ENCODE measurements at places on chromosomes 16 and 17.

- DNase-seq: no peak
These were observed 12.5 kb downstream of the NOB1 start for GRCh38 chr16:69741951-69742904.

DNA sequence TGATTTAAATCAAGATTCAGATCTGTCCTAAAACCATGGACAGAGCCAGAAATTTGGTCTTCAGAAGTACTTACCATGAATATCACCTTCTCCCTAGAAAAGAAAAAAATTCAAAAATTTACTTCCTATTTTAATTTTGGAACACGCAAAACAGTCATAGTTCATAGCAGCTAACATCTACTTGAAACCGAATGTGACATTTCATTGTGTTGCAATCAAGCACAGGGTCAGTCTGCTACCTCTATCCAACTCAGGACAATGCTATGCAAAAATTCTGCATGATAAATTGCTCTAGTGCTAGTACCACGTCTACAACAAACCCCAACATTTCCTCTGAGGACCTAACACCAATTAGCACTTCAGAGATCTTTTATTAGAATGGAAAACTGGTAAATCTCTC lies 7.7 kb downstream of the JPT1 start:
- no peak for DNase-seq

DNA sequence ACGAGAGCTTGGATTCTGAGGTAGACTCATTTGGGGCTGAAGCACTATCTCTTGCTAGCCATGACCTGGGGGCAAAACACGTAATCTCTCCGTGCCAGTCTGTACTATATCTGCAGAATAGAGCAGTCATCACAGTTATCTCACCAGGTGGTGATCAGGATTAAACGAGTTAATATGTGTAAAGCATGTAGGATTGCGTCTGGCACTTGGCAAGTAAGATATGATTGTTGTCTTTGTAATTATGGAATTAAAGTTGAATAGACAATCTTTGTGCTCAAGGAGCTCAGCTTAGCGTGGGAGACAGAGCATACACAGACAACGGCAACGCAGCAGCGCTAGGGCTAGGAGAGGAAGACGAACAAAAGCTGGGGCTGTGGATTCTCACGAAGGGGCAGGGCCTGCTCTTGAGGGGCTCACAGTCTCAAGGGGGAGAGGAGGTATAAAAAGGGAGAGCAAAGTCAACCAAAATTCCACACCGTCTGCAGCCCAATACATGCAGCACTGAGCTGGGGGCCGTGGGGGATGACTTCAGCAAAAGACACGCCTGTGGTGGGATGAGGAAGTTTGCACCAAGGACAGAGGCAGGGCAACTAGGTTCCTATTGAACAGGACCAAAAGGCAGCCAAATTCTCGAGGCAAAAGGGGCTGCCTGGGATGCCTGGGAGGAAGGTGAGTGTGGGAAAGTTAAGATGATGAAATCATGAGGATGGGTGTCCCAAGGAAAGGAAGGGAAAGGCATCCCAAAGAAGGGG lies 68.6 kb downstream of the SDK2 start:
- DNase-seq: no peak

DNA sequence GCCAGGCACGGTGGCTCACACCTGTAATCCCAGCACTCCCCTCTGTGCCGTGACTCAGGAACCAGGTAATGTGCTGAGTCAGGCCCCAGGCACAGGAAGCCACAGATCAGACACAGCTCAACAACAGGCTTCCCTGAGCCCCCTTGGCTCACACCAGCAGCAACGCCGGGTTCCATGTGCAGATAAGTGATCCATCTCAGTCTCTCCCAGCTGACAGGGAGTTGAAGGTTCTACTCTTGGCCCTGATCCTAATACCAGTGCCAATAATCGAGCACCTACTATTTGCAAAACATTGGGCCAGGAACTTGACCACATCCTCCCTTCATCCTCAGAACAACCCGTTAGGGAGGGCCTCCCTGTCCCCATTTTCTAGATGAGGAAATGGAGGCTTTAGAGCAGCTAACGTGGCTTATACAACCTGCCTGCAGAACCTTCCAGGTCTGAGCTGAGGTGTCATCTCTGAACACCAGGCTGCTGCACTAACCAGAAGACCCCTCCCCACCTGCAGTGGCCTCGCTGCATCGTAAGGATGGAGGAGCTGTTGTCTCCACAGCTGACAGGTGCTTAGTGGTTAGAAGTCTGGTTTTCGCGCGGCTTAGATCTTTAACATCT lies 64.8 kb upstream of the AMZ2 start:
- DNase-seq: no peak

GRCh38 chr17:45953561-45953960 lies 45.5 kb upstream of the STH start:
- no peak for DNase-seq

DNA sequence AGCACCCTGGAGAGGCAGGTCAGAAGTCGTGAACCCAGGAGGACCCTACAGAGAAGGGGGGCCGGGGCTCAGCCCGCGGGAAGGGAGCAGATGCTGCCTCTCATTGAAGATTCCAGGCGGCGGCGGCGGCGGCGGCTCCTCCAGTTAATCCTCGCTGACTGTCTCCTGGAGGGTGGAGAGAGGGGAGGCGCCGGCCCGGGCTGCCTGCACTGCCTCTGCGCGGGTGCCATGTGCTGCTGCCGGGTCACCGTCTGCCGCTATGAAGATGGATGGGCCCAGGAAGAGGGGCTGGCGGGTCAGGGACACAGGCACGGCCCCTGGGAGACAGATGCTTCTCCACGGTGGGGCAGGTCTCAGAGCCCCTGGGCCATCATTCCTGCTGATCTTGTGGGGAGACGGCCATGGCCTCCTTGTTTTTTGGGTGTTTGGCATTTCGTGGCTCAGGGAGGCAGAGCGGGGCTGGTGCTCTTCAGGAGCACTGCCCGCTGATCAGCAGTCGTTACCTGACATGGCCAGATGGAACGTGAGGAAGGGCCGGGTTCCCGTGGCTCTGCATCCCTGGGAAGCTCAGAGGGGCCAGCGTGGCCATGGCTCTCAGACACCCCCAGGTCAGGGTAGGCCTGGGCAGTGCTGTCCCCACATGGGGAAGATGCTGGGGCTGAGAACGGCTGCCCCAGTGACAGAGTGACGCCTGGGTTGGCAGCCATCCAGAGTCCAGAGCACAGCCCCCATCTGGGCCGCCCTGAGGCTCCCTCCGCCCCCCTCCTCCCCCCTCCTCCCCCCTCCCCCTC lies 36.1 kb downstream of the GINS2 start:
- no peak for DNase-seq

DNA sequence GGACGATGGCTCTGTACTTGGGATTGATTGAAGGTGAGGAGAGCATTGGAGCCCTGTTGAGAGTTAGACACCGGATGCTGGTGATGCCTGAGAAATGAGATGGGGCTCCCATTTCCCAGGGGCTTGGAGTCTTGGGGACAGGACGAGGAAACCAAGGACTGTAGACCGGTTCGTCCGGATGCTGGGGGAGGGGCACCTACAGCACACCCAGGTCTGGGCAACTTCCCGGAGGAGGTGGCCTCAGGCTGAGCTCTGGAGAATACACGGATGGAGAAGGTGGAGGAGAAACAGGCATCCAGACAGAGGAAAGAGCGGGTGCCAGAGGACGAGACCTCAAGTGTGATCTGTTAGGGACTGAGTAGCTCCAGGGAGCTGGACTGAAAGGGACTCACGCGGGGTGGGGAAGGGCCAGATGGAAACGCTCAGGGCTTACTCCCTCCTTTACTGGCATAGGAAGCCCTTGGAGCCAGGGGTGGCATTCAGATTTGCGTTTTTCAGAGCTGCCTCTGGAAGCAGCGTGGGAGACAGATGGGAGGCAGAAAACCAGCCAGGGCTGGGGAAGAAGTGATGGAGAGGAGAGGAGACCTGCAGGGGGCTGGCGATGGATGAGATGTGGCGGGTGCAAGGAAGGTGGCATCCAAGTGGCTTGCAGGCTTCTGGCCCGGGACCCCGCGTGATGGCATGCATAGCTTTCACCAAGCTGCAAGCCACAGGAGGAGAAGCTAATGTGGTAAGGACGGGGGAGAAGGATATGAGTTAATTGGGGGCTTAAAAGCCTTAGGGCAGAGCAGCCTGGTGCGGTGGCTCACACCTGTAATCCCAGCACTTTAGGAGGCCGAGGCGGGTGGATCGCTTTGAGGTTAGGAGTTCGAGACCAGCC lies 8.3 kb downstream of the C1QTNF1 start:
- DNase-seq: no peak

- peak; percentile 39 for DNase-seq
These were observed 51.2 kb downstream of the RMI2 start for GRCh38 chr16:11396241-11397048.

- no peak for DNase-seq
These were observed 33.4 kb downstream of the ITGB3 start for GRCh38 chr17:47287068-47287467.

DNA sequence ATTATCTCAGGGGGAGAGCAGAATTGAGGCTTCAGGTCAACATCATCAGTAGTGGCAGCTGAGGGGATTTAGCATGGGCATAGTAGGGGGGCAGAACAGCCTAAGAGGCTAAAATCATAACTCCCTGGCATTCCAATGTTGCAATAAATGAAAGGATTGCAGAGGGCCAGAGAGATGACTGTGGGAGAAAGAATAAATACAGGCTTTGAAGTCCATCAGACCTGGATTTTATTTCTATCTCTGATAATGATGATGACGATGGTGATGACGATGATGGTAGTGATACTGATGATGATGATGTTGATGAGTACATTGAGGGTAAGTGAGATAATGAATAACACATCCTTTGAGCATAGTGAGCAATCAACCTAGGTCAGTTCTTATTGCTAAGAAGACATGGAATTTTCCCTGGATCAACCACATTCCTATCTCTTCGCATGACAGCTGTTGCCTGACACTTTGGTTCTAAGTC lies 107.4 kb upstream of the CDH11 start:
- no peak for DNase-seq

- no peak for DNase-seq
These were observed 35.3 kb downstream of the LDHD start for GRCh38 chr16:75081179-75081859.

DNA sequence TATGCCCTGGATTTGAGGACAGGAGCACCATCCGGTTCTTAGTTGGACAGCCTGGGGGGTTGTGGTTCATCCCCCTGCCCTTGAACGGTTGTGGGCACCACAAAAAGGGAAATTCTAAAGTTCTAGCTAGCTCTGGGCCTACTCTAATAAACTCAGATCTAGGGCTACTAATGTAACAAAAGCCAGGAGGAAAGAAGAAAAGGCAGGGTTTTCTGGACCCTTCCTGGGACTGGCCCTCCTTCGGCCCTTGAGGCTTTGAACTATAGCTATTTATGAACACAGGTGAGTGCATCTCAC lies 15.1 kb downstream of the ETV4 start:
- DNase-seq: no peak

DNA sequence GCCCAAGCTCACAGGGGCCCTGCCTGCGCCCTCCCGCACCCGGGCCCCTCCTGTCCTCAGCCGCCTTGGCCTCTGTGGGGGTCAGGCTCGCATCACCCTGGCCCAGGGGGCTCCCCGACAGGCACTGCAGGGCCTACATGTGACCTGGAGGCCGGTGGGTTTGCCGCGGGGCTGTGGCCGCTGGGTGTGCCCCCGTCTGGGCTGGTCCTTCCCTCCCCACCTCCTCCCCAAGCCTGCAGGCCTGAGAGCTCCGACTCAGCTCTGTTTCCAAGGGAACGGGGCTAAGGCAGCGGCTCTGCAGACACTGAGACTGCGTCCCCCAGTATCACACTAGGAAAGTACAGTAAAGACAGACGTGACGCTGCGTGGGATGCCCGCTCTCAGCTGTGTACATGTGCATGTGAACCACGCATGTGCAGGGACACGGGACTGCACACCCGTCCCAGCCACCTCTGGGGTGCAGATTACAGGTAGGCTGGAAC lies 16.5 kb upstream of the WDR45B start:
- no peak for DNase-seq

GRCh38 chr17:64441772-64442540 lies 7.0 kb upstream of the MILR1 start:
- DNase-seq: no peak

DNA sequence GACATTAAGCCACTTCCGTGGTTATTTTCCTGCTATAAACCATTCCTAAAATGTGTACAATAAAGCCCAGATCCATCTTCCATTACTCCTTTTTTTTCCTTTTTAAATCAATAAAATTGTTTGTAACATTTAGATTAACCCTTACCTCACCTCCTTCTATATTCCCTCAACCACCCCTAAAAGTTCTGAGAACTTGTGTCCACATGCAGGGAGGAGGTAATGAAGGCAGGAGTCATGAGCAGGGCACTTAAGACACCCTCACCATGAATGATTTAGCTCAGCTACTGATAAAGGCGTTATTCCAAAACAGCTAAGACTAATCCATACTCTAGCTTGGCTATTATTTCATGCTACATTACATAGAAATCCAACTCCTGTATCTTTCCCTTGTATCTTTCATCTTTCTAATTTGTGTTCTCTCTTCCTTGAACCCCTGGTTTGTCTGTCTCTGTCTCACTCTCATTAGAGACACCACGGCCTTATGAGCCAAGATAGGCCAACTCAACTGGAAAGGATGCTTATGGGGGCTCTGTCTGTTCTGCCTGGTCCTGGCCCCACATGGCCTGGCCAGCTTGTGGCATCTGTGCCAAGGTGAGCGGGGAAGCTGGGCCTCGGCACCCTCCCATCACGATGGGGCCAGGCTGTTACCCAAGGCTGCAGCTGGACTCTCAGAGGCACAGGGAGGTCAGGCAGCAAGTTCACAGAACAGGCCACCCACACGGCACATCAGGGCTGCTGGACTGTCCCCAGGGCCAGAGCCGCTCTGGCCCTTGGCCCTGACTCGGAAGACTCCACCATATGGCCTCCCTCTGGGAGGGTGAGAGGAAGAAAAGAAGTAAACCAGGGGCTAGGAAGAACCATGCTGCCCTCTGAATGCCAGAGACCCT lies 294.4 kb downstream of the SOX9 start:
- DNase-seq: no peak

GRCh38 chr17:77527409-77527808 lies 386.6 kb downstream of the SEC14L1 start:
- no peak for DNase-seq

DNA sequence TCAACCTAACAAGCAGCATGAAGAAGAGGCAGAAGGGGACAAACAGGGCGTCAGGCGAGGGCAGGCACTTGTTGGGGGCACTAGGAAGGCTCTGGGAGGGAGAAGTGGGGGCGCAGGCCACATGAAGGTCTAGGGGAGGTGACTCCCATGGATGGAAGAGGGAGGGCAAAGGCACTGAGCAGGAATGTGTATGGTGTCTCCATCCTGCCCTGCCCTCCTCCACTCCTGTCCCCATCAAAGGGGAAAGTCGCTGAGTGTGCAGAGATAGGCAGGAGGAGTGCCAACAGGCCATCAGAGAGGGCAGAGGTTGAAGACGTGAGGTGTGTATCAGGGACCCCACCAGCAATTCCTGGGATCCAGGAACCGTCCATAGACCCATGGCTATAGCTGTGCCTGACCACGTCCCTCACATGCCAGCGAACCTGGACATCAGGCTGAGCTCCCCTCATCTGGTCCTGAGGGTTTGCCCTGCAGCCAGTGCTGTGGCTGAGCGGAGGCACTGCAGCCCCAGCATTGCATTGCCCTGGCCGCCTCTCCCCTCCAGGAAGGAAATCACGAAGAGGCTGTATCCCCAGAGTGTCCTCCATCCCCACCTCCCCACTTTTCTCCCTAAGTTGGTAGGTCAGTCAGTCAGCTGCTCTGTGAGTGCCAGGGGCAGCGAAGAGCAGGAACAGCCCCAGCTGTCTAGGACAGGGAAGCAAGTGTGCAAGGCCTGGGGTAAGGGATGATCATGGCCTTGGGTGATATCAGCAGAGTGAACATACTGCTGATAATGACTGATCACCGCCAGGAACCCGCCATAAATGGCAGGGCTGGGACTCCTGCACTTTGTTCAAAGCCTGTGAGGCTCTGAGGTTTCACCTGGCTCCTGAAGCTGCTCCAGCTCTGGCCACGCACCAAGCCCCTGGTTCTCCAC lies 6.2 kb upstream of the CYB561 start:
- DNase-seq: no peak
